ENCODE measurements at places on chromosomes 5 and 9. TPM values are rescaled to one million over a fixed set of nuclear protein-coding genes. Genes with fewer than 3 reads are reported as not detected.

Gene WDR38
- total RNA-seq: not detected

Gene FAXDC2
- total RNA-seq: 79.0 TPM

Gene ENTREP1
- 34.9 TPM for total RNA-seq

Gene SPAG8
- total RNA-seq: 2.8 TPM

DNA sequence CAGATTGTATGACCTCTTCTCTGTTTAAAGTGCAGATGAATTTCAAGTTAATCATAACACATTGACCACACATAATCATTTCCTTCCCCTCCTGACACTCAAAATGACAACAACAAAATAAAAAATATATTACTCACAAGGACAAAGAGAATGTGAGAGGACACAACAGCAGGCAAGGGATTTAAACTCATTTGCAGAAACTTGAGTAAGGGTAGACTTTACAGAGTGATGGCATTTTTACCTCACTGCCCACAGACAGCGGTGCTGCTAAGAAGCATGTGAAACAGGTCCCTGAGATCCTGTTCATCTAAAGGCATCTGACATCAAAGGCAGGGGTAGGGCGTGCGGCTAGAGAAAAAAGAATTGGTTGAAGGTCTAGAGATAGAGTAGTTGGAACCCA lies 99.0 kb downstream of the TRIM36 start:
- no peak for DNase-seq

GRCh38 chr5:135329913-135330797 lies 68.9 kb downstream of the MACROH2A1 start:
- DNase-seq: no peak

DNA sequence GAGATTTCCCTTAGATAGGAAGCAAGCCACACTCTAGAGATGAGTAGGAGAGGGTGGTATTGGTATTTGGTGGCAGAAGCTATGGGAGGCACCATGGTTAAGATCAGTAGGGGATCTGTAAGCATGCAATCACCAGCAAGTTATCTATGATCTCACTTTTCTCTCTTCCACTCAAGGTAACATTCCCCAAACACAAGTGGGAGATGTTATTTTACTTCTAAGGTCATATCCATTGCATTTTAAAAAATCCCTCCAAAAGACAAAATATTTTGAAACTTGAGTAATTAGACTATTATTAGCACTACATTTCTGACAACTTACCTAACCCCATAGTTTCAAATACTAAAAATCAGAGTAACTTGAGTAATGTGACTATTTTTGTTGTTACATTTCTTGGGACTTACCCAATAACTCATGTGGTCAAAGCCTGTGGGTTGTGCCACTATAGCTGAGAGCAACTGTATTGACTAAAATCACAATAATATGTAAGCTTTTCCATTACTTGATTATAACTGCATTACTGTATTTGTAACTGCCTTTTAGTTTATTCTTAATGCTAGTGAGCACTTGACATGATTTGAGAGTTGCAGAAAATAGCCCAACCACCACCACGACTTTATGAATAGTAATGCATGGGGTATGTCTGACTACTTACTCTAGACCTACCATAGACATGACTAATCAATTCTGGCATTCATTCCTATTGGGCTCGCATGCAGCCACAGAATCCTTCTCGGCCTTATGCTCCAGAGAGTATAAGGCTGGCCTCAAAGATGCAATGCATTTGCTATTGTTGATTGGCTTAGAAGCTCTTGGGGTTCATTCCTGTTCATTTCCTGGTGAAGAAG lies 264.7 kb downstream of the TRIM32 start:
- no peak for DNase-seq

All from upper lobe of right lung (tissue), 1 donor.